ENCODE measurements at places on chromosomes 1 and 21.
A peak's percentile ranks its signal among the peaks of the same experiment; 100 is the strongest.

DNA sequence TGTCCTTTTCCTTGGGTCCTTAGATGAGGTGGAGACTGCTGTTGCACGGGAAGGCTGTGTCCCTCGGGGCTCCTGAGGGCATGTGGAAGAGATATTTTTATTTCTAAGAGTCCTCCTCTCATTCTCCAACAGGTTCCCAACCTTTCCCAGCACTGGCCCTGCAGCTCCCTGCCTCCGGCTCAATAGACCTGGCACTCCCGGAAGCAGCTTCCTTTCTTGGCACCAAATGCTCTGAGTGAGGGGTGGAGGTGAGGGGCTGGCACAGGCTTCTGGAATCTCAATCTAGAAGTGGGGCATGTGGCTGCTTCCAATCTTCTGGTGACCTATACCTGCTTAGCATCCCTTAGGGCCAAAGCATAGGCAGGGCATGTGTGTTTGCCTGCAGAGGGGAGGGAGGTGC lies 4.5 kb downstream of the ETV3L start:
- no peak for DNase-seq

- no peak for DNase-seq
Measured at GRCh38 chr21:35342440-35342839, 293.3 kb upstream of the RUNX1 start.

- DNase-seq, result no peak
Measured at GRCh38 chr1:211736351-211736915, 61.0 kb upstream of the NEK2 start.

GRCh38 chr1:200143347-200143746 lies 115.8 kb downstream of the NR5A2 start:
- no peak for DNase-seq

DNA sequence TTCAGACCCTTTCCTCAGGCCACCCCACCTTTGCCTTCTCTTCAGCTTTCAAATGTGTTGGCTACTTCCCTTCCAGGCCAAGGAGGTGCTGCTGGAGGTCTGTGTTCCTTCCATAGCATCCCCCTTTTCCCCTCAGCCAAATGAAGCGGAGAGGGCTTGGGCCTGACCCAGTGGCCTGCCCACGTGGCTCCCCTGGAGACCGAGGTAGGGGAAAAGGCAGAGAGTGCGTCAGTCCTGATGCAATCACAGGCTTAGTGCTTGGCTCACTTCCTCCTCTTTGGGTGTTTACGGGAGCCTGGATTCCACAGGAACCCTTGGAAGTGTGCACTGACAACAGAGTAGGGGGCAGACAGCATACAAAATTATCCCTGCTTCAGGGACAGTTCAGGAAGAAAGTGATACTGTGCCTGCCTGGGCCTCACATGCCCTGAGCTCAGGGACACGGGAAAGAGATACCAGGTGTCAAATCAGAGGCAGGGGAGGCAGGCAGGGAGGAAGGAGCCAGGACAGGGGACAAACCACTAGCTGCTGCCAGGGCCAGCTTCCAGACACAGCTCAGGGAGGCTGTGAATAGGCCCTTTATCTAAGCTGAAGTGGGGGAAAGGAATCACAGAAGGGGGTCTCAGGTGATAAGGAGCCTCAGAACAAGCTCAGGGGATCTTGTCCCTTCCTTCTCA lies 16.6 kb upstream of the PTP4A2 start:
- DNase-seq, result peak; percentile 56

DNA sequence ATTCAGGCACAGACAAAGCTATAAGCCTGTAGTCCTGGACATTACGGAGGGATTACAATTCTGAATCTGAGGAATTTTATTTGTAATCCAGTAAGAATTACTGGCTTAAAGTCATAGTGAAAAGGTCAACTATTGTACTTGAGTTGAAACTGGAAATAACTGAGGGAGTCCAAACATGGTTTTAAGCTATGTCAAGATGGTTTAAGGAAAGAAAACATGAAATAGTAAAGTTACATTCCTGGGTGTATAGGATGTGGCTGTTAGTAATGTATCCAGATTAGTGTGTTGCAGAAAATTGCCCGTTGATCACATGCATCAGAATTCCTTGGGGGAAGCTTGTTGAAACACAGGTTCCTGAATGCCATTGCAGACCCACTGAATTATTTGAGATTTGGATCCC lies 124.8 kb upstream of the GORAB start:
- no peak for DNase-seq

- no peak for DNase-seq
Measured at GRCh38 chr1:93056214-93056613, 22.9 kb upstream of the MTF2 start.

- peak; percentile 82 for DNase-seq
Measured at GRCh38 chr1:25642574-25643108, 26.1 kb downstream of the MAN1C1 start.

DNA sequence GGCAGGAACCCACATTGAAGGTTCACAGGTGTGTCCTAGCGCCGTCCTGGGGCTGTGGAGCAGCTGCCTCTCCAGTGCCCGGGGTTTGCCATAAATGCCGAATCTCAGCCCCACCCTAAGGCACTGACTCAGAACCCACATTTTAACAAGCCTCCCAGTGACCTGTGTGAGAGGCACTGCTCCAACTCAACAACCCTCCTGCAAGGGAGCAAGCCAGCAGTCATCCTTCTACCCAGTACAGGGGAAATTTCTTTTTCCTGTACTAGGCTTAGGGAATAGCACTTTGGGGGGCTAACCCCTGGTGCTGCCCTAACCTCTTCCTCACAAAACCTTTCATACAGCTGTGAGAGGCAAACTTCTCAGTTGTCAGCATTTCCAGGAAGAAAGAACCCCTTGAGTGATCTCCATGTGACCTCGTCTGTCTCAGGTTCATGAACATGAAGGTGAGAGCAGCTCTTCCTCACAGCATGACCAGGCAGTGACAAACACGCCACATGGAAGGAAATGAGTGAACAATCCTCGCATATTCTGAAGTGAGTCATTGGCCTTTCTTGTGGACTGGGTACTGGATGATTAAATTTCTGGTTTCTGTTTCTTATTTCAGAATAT lies 11.4 kb upstream of the BCAR3 start:
- DNase-seq, result no peak

- DNase-seq, result no peak
Measured at GRCh38 chr1:87146986-87147385, 181.7 kb upstream of the LMO4 start.

All from skin of body (tissue), 3 donors.